Stimulated activated CD8-positive, alpha-beta memory T cell treated with anti-CD3 and anti-CD28 coated beads, Interleukin-7, amount 100 ng/mL, for 1 hour (primary cell): ENCODE measurements at places on chromosomes 3 and 15.

- no peak for DNase-seq
Observed at GRCh38 chr3:58052373-58053273, 44.4 kb downstream of the FLNB start.

GRCh38 chr15:64884679-64885078, 27.0 kb upstream of the ANKDD1A start:
- DNase-seq: no peak

GRCh38 chr15:66603301-66604179, 37.7 kb upstream of the LCTL start:
- DNase-seq: peak; percentile 16

- no peak for DNase-seq
Observed at GRCh38 chr3:46353647-46354410, at the start of gene CCR2. Gene CCR2 (plus strand): TSS chr3:46354111. CDS start chr3:46357528, 3,417 bp downstream.

- no peak for DNase-seq
Observed at GRCh38 chr3:159839561-159840379, 148.9 kb upstream of the IL12A start.

DNA sequence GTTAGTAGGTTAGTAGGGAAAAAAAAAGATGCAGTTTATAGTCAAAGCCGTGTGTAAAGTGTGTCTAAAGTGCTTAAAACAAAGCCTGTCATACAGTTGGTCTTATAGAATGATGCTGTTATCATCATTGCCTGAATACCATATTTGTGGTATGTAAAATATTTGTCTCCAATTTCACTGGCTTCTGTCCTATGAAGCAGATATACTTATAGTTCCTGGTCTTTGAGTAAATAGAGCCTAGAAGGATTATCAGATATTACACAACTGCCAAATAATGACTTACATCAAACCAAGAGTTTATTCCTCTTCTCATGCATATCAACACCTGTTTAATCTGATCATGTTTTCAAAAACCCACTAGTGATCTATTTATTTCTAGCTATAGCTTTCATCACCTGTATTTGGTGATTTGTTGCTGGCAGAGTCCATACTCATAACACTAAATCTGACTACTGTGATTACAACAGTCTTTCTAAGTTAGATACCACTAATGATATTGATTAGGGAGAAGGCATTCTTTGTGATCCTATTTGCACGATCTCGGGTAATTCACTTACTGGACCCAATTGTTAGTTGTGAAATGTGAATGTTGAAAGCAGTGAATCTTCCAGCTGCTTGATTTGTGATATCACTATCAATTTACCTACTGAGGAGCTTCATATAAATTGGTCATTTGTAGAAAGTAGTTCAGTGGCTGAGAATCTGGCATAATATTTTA, 413.7 kb downstream of the LPP start:
- no peak for DNase-seq

GRCh38 chr3:187935623-187936156, 190.4 kb upstream of the BCL6 start:
- no peak for DNase-seq

DNA sequence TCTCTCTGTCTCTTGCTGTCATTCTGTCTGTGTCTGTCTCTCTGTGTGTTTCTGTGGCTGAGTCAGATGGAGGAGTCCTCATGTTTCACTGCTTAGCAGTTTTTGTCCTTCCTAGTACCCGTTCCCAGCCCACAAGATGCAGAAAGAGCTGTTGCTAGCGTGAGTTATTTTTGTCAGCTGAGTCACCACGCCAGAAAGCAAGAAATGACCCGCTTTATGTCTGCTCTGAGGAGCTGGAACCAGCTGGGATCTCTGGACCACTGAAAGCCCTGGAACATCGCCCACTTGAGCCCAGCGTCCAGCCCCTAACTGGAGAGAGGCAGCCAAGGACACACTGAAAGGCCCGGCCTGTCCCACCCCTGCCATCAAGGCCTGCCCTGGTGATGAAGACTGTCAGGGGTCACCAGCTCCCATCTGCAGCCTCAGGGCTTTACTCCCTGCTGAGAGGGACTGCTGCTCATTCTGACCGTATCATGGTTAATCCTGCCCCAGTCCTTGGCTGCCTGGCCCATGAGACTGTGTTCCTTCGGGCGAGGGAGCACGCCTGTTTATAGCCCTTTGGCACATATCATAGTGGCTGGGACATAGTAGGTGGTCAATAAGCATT, 101.7 kb upstream of the TPM1 start:
- DNase-seq: no peak

DNA sequence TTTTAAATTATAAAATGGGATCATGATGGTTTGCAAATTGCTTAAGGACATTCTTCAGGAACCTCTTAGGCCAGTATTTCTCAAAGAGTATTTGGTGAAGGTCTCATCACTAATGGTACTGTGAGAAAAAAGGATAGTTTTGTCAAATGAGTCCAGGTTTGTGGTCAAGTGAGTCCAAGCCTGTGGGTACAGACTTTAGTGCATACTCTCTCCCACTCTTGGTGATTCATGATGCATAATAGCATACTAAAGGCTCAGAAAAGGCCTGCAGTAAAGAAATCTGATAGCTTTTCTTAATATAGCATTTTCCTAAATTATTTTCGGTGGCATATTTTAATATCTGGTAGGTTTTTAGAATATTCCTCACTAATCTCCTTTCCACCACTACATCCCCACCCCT, 20.0 kb downstream of the BOC start:
- DNase-seq: no peak

GRCh38 chr3:175329373-175329772, 470.2 kb downstream of the NAALADL2 start:
- DNase-seq: no peak

DNA sequence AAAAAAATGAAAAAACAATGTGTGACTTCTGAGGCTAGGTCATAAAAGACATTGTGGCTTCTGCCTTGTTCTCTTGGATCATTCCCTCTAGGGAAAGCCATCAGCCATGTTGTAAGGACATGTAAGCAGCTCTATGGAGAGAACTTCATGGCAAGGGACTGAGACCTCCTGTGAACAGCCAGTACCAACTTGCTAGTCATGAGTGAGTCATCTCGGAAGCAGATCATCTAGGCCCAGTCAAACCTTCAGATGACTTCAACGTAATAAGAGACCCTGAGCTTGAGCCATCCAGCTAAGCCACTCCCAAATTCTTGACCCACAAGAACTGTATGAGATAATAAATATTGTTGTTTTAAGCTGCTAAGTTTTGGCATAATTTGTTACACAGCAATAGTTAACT, 4.9 kb downstream of the MON1A start:
- no peak for DNase-seq

DNA sequence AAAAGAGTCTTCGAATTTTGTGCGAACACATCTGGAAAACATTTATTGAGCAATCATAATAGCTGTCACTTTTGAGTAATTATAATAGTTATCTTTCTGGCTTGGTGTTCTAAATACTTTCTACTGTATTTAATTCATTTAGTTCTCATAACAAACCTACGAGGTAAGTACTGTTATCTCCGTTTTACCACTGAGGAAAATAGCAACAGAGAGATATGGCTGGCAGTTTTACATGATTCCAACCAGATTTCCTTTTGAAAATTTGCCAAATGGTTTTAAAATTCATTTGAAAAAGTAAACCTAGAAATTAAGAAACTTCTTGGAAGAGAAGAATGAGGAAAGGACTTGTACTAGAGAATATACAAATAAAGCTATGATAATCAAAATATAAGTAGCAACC, 37.3 kb upstream of the MGA start:
- DNase-seq: no peak

DNA sequence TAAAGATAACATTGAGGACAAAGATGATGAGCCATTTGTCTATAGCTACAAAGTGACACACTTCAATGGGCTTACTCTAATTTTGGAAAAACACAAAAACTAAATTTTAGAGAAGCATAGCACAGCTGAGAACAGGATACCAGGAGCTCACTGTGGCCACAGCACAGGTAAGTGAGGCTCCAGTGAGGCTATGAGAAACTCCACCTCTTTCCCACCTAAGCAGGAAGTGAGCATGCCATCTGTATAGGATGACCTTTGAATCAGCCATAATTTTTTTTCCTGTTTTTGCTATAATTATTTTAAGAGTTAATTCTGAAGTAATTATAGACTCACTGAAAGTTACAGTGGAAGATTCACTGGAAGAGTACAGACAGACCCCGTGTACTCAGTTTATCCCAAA, 82.1 kb upstream of the DCLK3 start:
- DNase-seq: no peak

DNA sequence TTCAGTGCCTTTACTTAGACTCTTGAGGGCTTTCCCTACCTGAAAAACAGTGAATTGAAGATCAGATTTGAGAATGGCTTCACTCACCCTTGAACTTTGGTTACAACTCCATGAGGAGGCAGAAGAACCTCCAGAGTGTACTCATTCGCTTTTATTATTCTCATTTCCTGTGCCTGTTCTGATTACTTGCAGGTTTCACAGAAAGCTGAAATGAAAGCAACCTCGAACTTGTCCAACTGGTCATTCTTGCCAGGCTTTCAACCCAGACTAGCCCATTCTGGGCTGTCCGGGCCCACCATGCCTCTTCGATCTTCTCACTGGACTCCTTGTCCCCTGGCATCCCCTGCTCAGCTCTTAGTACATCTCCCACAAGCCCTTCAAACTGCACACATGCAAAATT, 20.2 kb upstream of the THUMPD3 start:
- DNase-seq: no peak

- DNase-seq: no peak
Observed at GRCh38 chr3:9224490-9224889, 25.0 kb downstream of the SRGAP3 start.

DNA sequence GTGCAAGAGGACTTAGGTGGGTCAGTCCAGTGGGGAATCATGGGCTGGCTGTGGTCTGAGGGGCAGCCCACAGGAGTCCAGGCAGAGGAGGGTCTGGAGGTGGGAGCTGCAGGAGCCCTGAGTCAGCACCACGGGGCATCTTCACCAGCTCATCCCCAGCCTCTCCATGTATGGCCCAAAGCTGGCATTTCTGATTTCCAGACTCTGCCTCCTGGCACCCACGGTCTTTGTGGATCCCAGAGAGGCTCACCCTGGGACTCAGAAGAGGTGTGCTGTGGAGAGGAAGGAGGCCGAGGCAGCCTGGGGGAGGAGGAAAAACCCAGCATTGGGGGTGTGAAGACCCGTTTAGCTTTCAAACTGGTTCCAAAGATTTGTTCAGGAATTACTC, 64.5 kb upstream of the KLF13 start:
- no peak for DNase-seq

DNA sequence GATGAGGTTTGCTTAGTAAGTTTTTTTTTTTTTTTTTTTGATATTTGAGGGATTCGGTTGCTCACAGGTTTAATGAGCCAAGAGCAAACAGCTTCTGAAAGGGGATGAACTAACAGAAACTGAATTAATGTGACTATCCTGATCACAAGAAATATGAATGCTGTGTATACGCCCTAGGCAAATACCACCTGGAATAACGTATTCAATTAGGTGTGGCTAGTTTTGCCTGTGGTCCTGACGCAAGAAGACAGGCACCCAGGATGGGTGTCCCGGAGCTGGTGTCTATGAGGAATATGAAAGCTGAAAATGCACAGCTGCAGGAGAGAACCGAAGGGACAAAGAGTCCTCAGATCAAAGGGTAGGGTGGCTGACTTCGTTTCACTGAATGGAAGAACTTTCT, 14.6 kb downstream of the LSG1 start:
- no peak for DNase-seq

DNA sequence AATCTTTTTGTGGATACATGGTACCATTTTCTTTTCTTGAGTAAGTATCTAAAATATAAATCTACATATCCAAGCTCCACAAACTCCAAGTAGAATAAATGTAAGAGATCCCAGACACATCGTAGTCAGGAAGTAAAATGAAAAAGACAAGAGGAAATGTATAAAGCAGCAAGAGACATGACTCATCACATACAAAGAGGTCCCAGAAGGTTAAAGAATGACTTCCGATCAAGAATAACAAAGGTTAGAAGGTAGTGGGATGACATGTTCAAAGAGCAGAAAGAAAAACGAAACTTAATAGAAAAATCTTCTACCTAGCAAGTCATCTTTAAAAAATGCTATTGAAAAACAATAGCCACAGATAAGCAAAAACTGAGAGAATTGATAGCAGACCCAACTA, 705.8 kb downstream of the NR2F2 start:
- DNase-seq: no peak

DNA sequence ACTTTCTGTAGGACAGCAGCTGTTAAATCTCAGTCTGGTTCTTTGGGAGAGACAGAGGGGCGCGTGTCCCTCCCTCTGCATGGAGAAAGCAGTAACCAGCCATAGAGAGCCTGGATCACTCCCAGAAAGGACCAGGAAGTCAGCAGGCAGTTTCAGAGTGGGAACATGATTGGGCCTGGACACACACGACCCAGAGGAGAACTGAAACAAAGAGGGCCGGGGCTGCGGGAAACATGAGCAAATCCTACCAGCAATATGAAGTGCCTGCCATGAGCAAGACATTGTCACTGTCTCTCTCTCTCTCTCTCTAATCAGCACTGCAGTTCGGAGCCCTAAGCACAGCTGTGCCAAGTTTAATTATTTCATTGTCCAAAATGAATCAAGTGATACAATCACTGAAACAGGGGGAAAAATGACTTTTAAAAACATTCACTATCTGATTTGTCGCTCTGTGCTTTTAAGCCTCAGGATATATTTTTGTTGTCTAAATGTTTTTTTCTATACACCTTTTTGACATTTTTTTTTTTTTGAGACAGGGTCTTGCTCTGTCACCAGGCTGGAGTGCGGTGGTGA, 17.6 kb downstream of the MUC13 start:
- no peak for DNase-seq

- no peak for DNase-seq
Observed at GRCh38 chr3:169363318-169364265, 299.9 kb downstream of the MECOM start.
